ENCODE measurements at places on chromosomes 2 and 18. TPM values are rescaled to one million over a fixed set of nuclear protein-coding genes. Genes with fewer than 3 reads are reported as not detected.

Gene RBKS
- not detected for total RNA-seq

Gene KCNE4
- total RNA-seq = 3.1 TPM

Gene EVX2
- total RNA-seq = not detected

Gene SLC14A1
- total RNA-seq = 5.1 TPM

Gene QPCT
- total RNA-seq = 7.1 TPM

DNA sequence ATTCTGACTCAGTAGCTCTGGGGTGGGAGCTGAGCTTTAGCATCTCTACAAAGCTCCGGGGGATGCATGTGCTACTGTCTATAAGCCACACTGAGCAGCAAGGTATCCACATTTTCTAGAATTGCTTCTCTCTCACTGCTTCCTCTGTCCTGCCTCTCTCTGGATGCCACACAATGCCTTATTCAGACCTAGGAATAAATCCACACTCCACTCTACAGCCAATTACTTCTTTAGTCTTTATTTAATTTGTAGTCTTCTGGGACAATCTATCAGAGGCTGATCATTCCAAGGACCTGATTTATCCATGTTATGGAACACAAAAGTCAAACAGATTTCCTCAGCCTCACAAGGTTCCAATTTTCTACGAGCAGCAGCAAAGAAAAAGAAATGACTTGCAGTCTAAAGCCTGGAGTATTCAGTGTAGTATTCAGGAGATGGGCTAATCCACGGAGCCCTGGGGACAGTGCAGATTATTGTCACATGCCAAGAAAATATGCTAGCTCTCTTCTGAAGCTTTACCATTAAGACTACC, 4.4 kb downstream of the BCL2 start:
- H3K27me3 ChIP-seq = no peaks in the 10 kb centered on the region
- H3K27ac ChIP-seq = no peak overlapping the region
- H3K4me3 ChIP-seq = no peak overlapping the region
- no peak for DNase-seq
- peaks cover 18% of the 10 kb centered on the region for H3K4me1 ChIP-seq

DNA sequence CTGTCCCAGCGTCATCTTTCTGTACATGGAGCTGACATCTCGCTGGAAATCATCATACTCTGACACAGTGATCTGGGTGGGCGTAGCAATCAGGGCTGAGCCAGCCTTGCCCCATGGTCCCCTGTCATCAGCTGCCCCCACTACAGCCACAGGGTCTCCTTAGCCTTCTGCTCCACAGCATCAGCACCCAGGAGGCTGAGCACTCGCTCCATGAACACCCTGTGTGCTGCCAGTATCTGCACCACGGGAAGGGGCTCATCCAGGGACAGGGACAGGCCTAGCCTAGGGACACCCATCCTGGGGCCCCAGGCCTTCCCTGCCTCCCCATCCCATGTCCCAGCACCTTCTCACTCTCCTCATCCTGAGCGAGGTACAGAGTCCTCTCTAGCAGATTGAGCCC, 11.4 kb downstream of the ALPG start:
- DNase-seq = no peak
- H3K36me3 ChIP-seq = no peaks in the 10 kb centered on the region
- peaks cover 24% of the 10 kb centered on the region for H3K4me1 ChIP-seq
- no peak overlapping the region for H3K4me3 ChIP-seq
- H3K27me3 ChIP-seq = peaks cover 54% of the 10 kb centered on the region
- H3K27ac ChIP-seq = no peak overlapping the region

GRCh38 chr2:204796581-204796980, 251.3 kb downstream of the PARD3B start:
- no peak overlapping the region for H3K27ac ChIP-seq
- H3K36me3 ChIP-seq = no peaks in the 10 kb centered on the region
- DNase-seq = no peak
- peaks cover 12% of the 10 kb centered on the region for H3K4me1 ChIP-seq
- no peaks in the 10 kb centered on the region for H3K27me3 ChIP-seq

- no peak overlapping the region for H3K27ac ChIP-seq
- H3K4me1 ChIP-seq = peaks cover 6% of the 10 kb centered on the region
- H3K27me3 ChIP-seq = no peaks in the 10 kb centered on the region
Measured at GRCh38 chr18:56269958-56270357, 368.4 kb downstream of the TXNL1 start.

DNA sequence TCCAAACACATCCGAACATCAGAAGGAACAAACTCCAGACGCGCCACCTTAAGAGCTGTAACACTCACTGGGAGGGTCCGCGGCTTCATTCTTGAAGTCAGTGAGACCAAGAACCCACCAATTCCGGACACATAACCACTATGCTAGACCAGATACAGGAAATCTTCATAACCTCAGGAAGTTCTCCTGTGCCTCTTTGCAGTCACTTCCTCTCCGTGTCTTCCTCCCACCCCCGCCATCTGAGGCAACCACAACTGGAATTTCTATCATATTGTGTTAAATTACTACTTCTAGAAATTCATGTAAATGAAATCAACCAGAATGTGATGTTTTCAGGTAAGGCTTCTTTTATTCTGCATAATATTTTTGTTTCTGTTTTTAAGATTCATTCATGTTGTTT, 631.0 kb upstream of the NXPH2 start:
- no peak for DNase-seq
- no peak overlapping the region for H3K4me3 ChIP-seq
- no peaks in the 10 kb centered on the region for H3K27me3 ChIP-seq

DNA sequence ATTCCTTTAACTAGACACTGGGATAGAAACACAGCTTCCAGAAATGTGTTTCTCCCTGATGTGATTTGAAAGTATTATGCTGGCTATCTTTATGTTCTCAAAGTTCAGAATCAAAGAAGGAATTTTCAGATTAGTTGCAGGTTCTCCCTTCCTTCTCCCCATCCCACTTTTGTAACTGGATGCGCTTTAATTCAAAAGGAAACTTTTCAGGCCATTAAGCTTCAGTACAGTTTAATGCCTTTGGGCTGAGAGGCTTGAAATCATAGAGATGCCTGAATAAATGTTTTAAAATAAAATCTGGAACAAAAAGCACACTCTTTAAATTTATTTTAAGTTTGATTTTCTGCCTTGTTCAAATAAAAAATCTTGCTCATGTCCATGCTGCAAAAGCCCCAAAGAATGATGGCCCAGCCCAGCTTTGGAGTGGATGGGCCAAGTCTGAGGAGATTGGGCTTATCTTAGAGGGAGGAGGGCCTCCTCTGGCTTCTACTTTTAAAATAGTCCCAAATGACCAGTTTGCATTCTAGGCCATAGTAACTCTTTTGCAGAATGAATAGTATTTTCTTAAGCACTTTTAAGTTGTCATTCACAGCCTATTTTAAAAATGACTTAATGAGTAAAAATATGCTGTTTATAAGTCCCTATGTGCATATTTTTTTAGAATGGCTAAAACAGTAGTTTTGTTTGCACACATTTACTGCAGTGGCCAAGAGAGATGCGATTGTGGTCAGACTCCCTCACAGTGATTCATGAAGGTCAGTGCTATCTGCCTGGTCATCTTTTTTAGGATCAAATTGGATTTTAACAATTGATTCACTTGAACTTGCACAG, 129.2 kb downstream of the MTX2 start:
- no peaks in the 10 kb centered on the region for H3K36me3 ChIP-seq
- peaks cover 11% of the 10 kb centered on the region for H3K4me1 ChIP-seq
- no peaks in the 10 kb centered on the region for H3K27me3 ChIP-seq
- DNase-seq = no peak
- no peak overlapping the region for H3K27ac ChIP-seq

Data from SJSA1 (cell line).